Skin of body (tissue), 3 donors: ENCODE measurements at places on chromosomes 6 and 20. TPM values are rescaled to one million over a fixed set of nuclear protein-coding genes. Genes with fewer than 3 reads are reported as not detected.

DNA sequence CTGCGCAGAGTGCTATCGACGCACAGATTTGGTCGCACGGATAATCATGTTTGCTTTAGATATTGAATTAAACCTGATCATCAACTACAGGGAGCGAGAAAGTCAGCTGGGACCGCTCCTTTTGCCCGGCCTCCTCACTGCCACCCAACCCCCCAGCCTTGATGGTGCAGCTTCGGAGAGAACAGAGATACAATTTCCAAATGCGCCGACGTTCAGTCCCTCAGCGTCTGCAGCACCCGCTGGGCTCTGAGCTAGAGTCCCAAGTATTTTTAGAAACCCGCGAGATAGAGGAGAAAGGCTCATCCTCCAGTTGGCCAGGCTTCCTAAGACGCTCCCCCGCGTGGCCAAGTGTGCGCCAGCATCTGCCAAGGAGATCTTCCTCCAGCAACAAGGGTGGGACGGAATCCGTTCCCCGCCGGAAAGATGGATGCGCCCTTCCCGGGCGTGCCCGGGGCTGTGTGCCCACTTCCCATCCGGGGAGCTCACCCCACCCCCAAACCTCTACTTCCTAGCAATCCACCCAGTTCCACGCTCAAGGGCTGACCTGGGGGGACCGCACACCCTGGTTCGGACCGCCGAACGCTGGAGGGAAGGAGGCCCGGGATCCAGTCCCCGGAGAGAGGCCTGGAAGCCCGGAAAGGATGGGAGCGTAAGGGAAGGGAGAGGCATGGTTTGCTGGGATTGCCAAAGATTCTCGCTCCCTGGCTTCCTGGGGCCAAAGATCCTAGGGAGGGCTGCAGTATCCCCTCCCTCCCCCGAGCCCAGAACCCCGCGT, 4.1 kb downstream of the NKX2-2 start:
- no peak for DNase-seq

The ENPP3 gene
- 2.0 TPM for total RNA-seq

DNA sequence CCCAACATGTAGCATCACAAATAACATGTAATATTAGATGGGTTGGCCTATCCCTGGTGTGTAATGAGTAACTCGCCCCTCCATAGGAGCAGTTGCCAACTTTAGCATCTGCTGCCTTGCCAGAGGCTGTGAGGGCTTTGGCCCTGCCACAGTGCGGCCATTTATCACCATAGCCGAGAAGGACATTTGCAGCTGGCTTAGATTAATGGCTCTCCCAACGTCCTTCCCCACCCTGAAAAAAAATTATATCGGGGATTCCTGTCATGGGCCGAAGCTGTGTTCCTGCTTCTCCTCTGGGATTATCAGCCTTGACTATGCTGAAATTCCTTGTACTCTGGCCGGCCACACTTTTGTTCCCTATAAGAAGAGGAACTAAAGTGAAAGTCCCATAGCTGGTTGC, 7.6 kb upstream of the ADIG start:
- peak; percentile 67 for DNase-seq

- no peak for DNase-seq
These were observed 777.6 kb upstream of the HS3ST5 start for GRCh38 chr6:115120391-115120790.

The COL21A1 gene
- 79.8 TPM for total RNA-seq
